ENCODE measurements at places on chromosomes 7 and 10.
A peak's percentile ranks its signal among the peaks of the same experiment; 100 is the strongest.

- DNase-seq = no peak
Measured at GRCh38 chr7:125059861-125060456, 130.3 kb upstream of the POT1 start.

- no peak for DNase-seq
Measured at GRCh38 chr7:101676956-101677355, 47.9 kb upstream of the MYL10 start.

- DNase-seq = peak; percentile 27
Measured at GRCh38 chr10:105950410-105950809, 1214.1 kb downstream of the SORCS1 start.

DNA sequence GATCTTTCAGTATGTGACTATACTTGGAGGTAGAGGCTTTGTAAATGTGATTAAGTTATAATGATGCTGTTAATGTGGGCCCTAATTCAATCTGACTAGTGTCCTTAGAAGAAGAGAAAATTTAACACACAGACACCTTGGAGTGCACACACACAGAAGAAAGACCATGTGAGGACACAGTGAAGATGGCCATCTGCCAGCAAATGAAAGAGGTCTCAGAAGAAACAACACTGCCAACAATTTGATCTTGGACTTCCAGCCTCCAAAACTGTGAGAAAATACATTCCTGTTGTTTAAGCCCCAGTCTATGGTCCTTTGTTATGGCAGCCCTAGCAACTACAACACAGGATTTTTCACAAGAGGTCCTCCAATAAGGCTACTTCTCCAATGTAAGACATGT, 120.9 kb upstream of the ABCB5 start:
- DNase-seq = no peak

DNA sequence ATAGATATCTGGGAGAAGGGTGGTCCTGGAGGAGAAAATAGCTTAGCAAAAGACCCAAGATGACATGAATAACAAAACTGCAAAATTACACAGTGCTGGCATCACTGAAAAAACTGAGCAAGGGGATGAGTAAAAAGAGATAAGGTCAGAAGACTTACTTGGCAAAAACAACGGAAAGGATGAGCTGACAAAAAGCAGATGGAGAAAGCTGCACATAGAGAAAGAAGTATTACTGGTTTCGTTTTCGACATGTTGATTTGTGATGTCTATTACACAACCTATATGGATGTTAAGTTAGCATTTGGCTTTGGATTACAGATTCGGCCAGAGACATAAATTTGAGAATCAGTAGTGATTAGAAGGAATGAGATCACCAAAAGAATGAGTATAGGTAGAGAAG, 132.1 kb downstream of the MACC1 start:
- DNase-seq = no peak

DNA sequence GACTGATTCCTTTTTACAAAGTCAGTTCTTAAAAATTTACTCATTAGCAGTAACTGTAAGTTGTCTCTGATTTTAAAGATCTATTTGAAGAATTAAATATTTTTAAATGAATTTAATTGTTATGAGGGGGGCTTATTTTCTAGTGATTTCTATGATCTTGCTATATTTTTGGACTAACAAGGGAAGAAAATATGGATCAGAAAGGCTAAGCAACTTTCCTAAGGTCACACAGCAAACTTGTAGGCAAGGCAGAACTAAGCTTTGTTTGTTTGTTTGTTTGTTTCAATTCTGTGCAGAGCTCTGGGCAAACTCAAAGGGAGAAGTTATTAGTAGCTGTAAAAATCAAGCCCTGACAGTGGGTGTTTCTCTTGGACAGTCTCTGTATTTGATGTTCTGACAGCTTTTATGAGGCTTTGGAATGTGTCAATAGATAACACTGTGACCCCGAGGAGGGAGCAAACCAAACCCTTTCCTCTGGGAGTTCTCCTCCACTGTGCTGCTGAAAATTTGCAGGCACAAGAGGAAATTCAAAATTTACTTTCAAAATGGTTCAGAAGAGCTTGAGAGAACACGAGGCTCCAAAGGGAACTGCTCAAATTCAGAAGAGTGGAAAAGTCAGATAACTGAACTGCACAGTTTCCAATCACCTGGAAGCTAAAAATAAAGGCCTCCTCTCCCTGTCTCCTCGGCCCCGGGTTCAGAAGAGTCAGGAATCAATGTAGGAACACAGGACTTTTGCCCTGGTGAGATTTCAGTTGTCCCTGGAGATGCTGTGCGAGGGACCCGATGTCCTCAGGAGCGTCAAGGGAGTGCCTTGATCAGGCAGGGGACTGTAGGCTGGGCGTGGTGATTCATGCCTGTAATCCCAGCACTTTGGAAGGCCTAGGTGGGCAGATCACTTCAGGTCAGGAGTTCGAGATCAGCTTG, 325.7 kb downstream of the GATA3 start:
- DNase-seq = no peak

DNA sequence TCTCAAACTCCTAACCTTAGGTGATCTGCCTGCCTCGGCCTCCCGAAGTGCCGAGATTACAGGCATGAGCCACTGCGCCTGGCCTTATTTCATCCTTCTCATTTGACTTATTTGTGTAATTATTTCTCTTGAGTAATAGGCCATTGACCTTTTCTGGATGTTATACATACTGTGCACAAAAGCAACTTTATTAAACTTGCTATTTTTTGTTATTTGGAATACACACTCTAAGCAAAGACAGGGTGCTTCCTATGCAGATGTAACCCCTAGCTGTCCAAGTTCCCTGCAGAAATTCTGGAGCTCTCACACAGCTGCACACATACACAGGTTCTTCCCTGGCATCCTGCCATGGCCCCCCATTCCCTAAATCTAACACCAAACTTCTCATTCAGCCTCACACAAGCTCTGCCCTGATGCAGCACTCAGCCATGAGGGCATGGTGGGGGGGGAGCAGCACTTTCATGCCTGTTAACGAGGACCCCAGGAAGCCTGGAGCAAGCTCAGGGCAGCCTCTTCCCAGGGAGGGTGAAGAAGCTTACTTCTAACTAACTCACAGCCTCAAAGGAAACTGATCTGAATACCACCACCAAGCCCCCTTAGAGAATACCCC, 33.2 kb downstream of the SH3PXD2A start:
- no peak for DNase-seq

- DNase-seq = no peak
Measured at GRCh38 chr10:14572811-14573210, 201.9 kb downstream of the FAM107B start.

- no peak for DNase-seq
Measured at GRCh38 chr10:10551596-10552301, 465.9 kb upstream of the CELF2 start.

DNA sequence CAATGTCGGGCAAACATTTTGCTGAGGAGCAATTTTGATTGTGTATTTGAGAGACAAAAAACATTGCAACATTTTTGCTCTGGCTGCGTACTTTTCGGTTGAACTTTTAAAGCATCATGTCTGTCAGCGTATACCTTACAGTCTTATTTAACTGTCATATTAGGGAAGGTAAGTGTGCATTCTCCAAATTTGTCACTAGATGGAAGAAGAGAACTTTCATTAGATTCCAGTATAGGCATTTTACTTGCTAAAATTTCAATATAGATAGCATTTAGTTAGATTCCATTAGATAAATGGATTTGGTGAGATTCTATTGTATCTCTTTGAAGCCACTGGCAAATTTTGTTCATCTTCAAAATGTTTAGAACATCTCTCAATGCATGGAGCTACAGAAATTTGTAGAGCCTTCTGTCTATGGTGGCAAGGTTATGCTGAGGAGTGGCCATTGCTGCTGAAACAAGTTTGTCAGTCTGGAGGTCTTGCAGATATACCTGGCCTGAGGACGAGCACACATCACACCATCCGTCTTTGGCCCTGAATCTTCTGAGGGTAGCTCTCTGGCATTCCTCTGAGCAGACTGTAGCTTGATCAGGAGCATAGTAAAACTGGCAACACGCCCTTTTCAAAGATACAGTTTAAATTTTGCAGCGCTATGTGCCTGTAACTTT, 437.5 kb upstream of the MBL2 start:
- DNase-seq = no peak

- DNase-seq = no peak
Measured at GRCh38 chr7:90540406-90540805, 55.7 kb upstream of the CDK14 start.

GRCh38 chr7:46559194-46559832, 638.2 kb upstream of the IGFBP3 start:
- no peak for DNase-seq

DNA sequence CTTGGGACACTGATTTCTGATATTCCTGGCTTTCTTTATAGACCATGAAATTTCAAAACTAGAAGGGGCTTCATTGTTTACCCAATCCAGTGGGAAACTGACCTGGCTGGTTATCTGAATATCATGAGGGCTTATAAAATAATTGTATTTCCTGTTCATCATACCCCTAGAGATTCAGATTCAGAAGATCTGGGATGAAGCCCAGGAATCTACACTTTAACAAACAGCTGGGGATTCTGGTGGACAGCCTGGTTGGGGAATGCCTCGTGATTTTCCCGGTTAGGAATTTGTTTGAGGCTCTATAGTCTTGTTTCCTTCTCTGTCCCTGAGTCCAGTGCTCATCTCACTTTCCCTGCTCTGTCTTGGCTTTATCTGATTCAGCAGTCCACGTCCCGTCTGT, 110.3 kb downstream of the ADRA2A start:
- DNase-seq = no peak

DNA sequence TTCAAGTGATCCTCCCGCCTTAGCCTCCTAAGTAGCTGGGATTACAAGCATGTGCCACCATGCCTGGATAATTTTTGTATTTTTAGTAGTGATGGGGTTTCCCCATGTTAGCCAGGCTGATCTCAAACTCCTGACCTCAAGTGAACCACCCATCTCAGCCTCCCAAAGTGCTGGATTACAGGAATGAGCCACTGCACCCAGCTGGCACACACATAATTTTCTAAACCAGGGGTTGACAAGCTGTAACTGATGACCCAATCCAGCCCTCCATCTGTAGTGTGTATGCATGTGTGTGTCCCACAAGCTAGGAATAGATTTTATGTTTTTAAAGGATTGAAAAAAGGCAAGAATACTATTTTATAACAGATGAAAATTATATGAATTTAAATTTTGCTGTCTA, 125.9 kb upstream of the INSYN2A start:
- DNase-seq = no peak

GRCh38 chr10:115093776-115094408, 727 bp downstream of the ATRNL1 start:
- no peak for DNase-seq

- DNase-seq = no peak
Measured at GRCh38 chr10:9147475-9147874, 1093.0 kb downstream of the GATA3 start.
